ENCODE measurements at places on chromosomes 7 and 10. TPM values are rescaled to one million over a fixed set of nuclear protein-coding genes. Genes with fewer than 3 reads are reported as not detected.

DNA sequence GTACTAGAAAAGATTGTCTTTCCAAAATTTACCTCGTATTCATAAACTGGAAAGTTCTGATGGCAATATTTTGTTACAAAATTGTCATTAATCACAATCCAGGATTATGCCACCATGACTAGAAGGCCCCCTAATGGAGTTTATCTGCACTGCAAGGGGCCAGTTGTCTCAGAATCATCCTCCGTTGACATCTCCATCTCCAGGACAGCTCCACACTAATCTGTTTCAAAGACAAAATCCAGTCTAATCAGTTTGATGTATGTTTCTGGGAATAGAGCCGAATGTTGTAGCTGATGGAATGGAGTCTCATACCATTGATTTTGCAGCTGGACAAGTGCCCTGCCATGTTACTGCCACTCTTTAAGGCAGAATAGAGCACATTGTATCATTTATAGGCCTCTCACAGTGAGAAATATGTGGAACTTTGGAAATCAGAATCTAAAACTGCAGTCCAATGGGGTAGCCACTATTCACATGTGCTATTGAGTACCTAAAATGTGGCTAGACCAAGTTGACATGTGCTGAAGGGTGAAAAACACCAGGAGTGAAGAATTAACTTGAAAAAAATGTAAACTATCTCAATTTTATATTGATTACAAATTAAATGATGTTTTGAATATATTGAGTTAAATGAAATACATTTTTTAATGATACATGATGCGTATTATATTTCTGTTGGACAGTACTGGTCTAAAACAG, 38.3 kb upstream of the TOMM7 start:
- H3K27ac ChIP-seq = no peak overlapping the region
- H3K27me3 ChIP-seq = no peaks in the 10 kb centered on the region
- no peak overlapping the region for H3K4me3 ChIP-seq
- DNase-seq = no peak

PAPOLB gene
- total RNA-seq = not detected

ARMC10 gene
- total RNA-seq = 28.5 TPM

ARHGEF5 gene
- total RNA-seq = 5.3 TPM

- peak overlapping the region; percentile 33 for H3K4me3 ChIP-seq
- DNase-seq = no peak
- H3K4me1 ChIP-seq = peaks cover 67% of the 10 kb centered on the region
- H3K27me3 ChIP-seq = no peaks in the 10 kb centered on the region
- peaks cover 49% of the 10 kb centered on the region for H3K36me3 ChIP-seq
These were observed 29.2 kb upstream of the AP5Z1 start for GRCh38 chr7:4745971-4746919.

AGFG2 gene
- total RNA-seq = 52.3 TPM

HTR5A gene
- not detected for total RNA-seq

DNA sequence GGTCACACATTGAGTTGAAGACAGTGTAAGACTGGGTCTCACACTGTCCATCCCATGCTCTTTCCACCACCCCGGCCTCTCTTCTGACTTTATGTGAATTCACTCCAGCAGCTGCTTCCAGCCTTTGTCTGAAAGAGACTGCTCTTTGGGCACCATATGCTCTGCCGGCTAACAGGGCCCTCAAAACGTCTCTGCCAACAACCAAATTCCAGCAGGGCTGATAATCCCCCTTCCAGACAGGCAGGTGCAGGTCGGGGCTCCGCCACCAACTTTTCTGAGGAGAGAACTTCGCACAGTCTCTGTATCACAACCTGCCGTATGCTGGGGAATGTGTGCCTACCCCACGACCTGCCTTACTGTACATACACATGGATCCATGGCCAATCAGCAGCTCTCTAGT, 64.3 kb downstream of the PLXNA4 start:
- no peak overlapping the region for H3K4me3 ChIP-seq
- no peak for DNase-seq
- H3K36me3 ChIP-seq = no peaks in the 10 kb centered on the region
- no peaks in the 10 kb centered on the region for H3K27me3 ChIP-seq
- H3K4me1 ChIP-seq = no peaks in the 10 kb centered on the region

DNA sequence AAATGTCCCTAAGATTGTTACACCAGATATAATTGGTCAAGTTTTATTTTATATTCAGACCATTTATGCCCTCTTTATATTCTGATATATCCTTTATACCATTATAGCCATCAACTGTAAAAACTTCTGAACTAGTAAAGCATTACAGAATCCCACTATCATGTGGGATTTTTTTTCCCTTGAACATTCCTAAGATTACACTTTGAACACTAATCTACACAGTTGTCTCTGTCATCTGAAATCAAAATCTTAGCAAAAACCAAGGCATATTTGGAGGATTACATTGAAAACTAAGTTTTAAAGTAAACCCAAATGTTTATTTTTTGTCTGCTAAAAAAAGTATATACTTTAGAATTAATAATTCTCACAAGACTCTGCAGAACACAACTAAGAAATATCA, 116.2 kb upstream of the GPR22 start:
- H3K36me3 ChIP-seq = peaks cover 7% of the 10 kb centered on the region
- no peak overlapping the region for H3K4me3 ChIP-seq
- no peaks in the 10 kb centered on the region for H3K4me1 ChIP-seq

DNA sequence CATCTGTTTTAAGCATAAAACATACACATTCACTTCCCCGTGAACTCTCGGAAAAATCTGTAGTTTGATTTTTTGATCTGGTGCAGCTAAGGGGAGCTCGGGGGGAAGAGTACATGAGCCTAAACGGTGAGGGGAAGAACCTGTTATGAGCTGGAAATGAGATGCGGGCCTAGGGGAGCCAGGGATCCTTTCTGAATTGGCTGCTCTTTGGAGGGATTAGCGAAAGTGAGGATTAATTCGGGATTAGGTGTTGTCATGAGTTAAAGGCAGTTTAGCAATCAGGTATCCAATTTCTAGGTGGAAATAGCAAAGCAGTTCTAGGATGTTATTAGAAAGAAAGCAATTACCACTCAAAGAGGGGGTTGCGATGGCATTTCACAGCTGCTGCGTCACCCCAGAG, 51.1 kb upstream of the ADARB2 start:
- no peak overlapping the region for H3K27ac ChIP-seq
- no peak for DNase-seq
- peaks cover 3% of the 10 kb centered on the region for H3K27me3 ChIP-seq
- no peaks in the 10 kb centered on the region for H3K36me3 ChIP-seq
- no peaks in the 10 kb centered on the region for H3K4me1 ChIP-seq

TRUB1 gene
- 16.6 TPM for total RNA-seq

DNA sequence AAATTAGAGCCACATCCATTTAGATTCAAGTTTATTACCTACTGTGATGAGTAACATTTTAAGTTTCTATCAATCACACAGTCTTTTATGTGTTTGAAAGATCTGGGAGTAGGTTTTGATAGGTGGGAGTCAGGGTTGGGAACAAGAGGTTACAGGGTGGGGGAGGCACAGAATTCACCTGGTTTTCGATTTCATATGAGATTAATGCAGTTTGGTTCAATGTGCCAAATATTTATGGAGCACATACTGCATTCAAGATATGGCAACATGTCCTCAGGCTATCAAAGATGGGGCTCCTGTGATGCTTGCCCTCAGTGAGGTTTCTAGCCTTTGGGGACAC, 564.1 kb downstream of the SUGCT start:
- H3K27ac ChIP-seq = no peak overlapping the region
- H3K4me3 ChIP-seq = no peak overlapping the region
- no peak for DNase-seq

DNA sequence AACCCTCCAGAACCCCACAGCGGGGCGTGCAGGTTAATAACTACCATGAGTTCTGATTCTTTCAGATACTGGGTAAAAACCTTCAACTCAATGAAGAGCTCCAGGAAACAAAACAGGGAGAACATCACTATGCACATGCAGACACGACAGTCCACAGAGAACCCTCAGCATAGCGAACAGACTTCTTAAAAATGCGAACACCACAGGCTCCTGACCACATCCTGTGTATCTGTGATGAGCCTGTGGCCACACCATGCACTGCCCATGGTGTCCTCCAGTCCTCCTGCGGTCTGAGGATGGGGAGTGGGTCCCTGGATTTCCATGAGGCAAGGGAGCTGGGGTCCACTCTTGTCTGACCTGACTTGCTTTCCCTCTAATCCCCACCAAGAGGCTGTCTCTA, 107.2 kb downstream of the COBL start:
- no peak overlapping the region for H3K27ac ChIP-seq
- H3K4me1 ChIP-seq = no peaks in the 10 kb centered on the region
- H3K36me3 ChIP-seq = no peaks in the 10 kb centered on the region
- DNase-seq = no peak

EGR2 gene
- 16.8 TPM for total RNA-seq

DNA sequence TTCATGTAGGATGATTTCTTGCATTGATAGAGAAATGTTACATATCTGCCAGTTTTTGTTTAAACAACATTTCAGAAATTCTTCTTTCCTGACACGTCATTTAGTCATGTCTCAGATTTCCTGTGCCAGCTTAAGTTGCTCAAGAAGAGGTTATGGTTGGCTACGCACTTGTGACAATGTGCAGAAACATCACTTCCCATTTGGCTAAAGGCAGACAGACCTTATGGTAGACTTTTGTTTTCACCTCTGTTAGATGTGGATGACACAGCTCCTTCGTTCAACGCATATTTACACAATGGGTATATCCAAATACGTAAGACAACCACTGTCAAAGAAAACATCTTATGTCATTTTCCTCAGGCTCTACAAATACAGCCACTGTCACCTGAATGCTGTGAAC, 125.8 kb downstream of the DOCK4 start:
- H3K36me3 ChIP-seq = no peaks in the 10 kb centered on the region
- peak overlapping the region; percentile 89 for H3K27ac ChIP-seq
- no peak overlapping the region for H3K4me3 ChIP-seq
- peaks cover 38% of the 10 kb centered on the region for H3K4me1 ChIP-seq
- DNase-seq = no peak
- no peaks in the 10 kb centered on the region for H3K27me3 ChIP-seq

GRCh38 chr7:96005271-96005670, 232.9 kb downstream of the DYNC1I1 start:
- H3K27ac ChIP-seq = no peak overlapping the region
- no peak for DNase-seq
- no peaks in the 10 kb centered on the region for H3K27me3 ChIP-seq
- no peaks in the 10 kb centered on the region for H3K36me3 ChIP-seq
- no peak overlapping the region for H3K4me3 ChIP-seq

DNA sequence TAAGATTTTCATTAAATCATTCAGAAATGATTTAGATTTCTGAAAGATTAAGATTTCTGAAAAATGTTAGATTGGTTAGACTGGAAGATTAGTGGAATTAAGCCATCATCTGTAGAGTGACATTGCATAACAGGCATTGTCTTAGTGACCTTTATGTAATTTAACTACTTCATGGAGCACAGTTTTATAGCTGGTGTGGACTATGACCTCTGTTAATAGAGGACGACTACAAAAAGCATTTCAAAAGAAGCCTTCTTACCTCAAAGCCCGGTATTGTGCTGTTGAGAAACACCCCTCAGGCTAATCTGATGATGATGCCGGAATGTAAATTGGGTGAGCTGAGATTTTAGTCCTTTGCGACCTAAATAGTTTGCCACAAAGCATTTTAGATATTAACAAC, 55.6 kb downstream of the GALNT11 start:
- no peak overlapping the region for H3K27ac ChIP-seq
- no peak overlapping the region for H3K4me3 ChIP-seq
- H3K4me1 ChIP-seq = no peaks in the 10 kb centered on the region
- no peak for DNase-seq

DNA sequence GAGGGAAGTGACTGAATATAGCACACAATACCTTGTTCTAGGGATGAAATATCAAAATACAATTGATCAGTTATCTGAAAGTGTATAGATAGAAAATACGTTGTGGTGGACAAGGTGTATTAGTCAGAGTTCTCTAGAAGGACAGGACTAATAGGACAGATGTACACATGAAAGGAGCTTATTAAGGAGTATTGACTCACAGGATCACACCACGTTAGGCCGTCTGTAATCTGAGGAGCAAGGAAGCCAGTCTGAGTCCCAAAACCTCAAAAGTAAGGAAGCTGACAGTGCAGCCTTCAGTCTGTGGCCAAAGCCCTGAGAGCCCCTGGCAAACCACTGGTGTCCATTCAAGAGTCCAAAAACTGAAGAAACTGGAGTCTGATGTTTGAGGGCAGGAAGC, 406.1 kb downstream of the MDFIC start:
- H3K27me3 ChIP-seq = no peaks in the 10 kb centered on the region
- H3K36me3 ChIP-seq = no peaks in the 10 kb centered on the region
- no peak overlapping the region for H3K4me3 ChIP-seq
- H3K27ac ChIP-seq = no peak overlapping the region
- no peaks in the 10 kb centered on the region for H3K4me1 ChIP-seq

DNA sequence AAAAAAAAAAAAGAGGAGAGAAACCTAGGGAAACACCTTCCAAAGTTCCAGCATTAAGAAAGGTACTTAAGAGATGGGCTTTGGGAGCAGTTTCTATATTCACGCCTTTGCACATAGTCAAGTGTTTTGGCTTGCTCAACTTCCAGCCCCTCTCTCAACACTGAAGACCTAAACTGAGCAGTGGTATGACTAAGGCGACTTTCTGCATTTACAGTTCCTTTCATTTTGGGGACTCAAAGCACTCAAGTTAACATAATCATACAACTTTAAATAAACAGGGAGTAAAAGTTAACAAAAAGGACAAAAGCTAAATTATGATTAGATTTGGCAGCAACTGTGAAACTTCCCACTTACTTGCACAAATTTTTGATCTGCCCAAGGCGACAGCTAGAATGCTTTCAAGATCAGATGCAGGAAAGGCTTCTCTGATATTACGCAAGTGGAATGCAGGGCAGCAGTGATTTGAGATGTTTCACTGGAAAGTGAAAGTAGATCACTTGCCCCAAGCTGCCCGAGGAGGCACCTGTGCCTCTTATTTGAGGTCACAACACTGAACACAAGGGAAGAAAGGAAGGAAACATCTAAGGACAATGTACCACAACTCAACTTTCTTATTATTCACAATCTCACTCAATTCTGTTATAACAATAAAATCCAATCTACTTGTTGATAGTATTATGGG, 199.5 kb downstream of the SKAP2 start:
- peak overlapping the region; percentile 68 for H3K27ac ChIP-seq
- DNase-seq = peak; percentile 59
- H3K36me3 ChIP-seq = peaks cover 7% of the 10 kb centered on the region
- H3K4me3 ChIP-seq = peak overlapping the region; percentile 1
- H3K4me1 ChIP-seq = peaks cover 11% of the 10 kb centered on the region

OPN4 gene
- total RNA-seq = not detected

GRCh38 chr7:150408393-150409299, 29.5 kb downstream of the ZNF775 start:
- no peaks in the 10 kb centered on the region for H3K27me3 ChIP-seq
- H3K27ac ChIP-seq = peak overlapping the region; percentile 33
- H3K4me3 ChIP-seq = no peak overlapping the region
- H3K36me3 ChIP-seq = peaks cover 48% of the 10 kb centered on the region
- DNase-seq = peak; percentile 90
- H3K4me1 ChIP-seq = peaks cover 57% of the 10 kb centered on the region

TIAL1 gene
- 126 TPM for total RNA-seq

All from spleen (tissue), 13 donors.